WERI-Rb-1 (cell line): ENCODE measurements at places on chromosomes 3 and 15.

- no peak for DNase-seq
Observed at GRCh38 chr3:52023860-52024764, 28.4 kb upstream of the RPL29 start.

DNA sequence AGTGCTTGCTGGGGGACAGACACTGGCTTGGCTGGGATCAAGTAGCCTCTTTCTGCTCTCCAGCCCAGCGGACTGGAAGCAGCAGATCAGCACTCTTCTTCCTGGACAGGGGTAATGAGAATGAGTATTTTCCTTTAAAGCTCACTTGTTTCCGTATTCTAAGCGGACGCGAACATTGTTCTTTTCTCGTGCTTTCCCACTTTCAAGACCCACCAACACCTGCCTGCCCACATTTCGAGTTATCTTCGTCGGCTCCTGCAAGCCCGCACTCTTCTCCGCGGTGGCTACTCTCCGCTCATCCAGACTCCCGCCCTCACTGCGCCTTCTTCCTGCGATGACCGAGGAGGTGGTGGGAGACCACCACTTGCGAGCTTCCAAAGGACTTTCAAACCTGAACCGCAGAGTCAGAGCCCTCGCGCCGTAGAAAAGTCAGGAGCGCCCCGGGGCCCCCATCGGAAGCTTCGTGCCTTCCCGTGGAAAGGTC is 1.6 kb upstream of the PPM1L start:
- peak; percentile 52 for DNase-seq

- no peak for DNase-seq
Observed at GRCh38 chr3:99071096-99071495, 169.6 kb upstream of the DCBLD2 start.

- no peak for DNase-seq
Observed at GRCh38 chr15:85030301-85030929, 48.8 kb downstream of the PDE8A start.

- no peak for DNase-seq
Observed at GRCh38 chr15:49471733-49472132, 48.7 kb downstream of the FGF7 start.

DNA sequence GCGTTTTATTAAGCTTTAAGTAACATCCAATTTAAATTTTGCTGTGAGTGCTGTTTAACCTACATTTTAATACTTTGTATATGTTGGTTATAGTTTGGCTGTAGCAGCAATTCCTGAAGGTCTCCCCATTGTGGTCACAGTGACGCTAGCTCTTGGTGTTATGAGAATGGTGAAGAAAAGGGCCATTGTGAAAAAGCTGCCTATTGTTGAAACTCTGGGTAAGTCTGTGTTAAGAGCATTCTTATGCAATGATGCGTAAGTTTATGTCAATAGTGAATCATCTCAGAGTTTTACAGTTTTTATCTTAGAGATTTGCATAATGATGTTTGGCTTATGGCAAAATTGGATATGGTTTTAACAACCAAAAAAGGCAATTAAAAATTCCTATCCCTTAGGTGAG is 62.7 kb downstream of the ASTE1 start:
- DNase-seq, result no peak

DNA sequence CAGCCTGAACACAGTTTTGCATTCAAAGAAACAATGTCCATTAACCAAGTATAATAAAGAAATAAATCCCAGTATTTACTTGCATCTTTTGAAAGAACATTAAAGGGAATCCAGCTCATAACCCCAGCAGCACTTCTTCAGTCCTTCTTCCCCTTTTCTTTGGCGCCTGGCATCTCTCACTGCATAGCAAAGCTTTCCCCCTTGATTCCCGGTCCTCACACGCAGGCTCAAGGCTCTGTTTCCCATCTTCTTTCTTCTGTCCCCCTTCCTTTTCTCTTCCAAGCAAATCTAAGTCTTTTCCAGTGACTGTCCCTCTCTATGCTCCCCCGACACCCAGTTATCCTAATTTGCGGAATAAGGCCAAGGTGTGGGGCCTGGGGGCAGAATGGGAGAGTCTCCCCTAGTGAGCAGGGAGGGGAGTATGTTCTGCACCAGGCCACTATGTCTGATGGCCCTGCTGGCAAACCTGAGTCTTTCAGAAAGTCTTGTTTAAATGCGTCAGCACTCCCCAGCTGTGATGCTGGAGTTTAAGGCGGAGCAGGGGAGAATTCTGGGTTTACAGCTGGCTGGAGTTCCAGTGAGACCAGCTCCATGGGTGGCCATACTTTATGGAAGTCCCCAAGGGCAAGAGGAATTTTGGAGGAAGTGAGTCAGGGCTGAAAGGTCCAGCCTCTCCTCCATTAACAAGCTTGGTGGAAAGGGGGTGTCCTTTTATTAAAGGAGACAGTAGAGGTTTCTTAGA is 42.1 kb downstream of the GOLGA6A start:
- no peak for DNase-seq

DNA sequence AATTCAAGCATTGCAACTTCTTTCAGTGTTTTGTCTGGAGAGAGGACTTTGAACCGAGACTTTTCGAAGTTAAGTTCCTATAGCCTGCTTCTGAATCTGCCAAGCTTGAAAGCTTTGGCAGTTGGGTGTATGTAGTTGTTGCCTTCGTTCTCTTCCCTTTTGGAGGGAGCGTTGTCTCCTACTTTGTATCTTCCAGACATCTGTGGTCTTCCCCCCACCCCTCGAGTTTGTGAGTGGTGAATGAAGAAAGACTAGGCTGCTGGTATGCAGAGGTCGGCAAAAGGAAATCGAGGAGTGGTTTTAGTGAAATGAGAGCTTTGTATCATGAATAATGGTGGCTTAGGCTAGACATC is 1.3 kb downstream of the CTNNB1 start:
- no peak for DNase-seq
